Suppressor macrophage treated with lipopolysaccharide for 4 hours (primary cell): ENCODE measurements at places on chromosomes 7 and 10.

- peak; percentile 83 for DNase-seq
Observed at GRCh38 chr10:45418849-45419675, 45.0 kb downstream of the ALOX5 start.

DNA sequence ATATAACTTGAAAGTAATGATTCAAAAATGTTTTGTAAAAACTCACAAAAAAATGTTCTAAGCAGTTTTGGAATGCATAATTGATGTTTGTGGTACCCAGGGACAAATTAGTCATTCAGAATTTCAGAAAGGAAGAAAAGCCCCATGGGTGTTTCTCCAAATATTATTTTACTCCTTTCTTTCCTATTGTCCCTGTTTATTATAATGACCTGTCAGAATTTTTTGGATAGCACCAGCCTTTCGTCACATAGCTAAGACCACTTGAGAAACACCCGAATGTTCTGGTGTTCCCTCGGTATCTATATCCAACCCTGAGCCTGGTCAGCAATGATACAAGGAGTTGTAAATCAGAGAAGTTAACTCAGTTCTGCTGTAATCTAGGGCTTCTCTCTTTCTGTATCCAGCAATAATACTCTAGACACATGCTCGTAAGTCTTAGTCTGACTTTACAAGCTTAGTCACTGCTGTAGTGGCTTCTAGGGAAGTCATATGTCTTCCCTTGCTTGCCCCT, 64.8 kb upstream of the MEOX2 start:
- no peak for DNase-seq

GRCh38 chr7:57339198-57339944, 110.6 kb upstream of the ZNF716 start:
- no peak for DNase-seq

- peak; percentile 45 for DNase-seq
Observed at GRCh38 chr7:36207451-36208291, 54.6 kb downstream of the EEPD1 start.

- DNase-seq = no peak
Observed at GRCh38 chr10:18201877-18202276, 61.7 kb downstream of the CACNB2 start.

GRCh38 chr10:132637477-132638129, 100.0 kb downstream of the INPP5A start:
- peak; percentile 71 for DNase-seq

GRCh38 chr10:4643471-4643870, 182.5 kb upstream of the AKR1E2 start:
- DNase-seq = peak; percentile 54

DNA sequence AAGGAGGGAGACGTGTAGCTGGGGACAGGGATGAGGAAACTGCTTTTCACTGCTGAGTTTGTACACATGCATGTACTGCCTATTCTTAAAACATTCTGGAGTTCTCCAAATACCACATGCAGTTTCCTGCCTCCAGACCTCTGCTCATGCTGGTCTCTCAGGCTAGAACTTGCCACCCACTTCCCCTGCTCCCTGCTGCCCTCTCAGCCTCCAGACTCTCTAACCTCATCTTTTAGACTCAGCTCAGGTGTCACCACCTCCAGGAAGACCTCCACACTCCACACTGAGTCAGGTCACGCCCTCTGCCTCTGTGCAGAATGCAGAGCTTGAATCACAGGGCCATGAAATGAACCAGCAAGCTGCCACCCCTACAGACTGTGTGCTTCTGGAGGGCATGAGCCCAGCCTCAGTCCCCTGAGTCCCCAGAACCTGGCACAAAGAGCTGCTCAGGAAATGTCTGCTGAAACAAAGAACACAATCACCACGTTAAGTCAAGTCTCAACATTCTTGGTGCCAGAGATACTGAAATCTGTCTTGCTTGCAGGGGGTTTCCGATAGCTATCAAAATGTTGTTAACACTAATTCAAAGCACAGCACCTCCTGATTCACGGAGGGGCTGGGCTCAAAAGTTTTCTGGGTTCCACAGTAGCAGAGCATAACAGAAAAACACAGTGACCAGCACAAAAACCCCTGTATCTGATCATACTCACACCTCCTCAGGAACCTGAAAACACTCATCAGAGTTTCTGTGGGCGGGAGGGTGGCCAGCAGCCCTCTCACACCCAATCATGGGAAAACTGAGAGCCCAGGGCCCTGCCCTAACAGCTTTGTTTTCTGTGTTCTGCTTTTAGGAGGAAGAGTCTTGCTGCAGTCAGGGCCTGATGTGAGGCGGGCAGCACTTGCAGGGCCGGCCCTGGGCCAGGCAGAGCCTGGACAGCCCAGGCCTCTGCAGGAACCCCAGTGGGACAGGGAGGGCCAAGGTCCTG, 21.1 kb downstream of the FAM53B start:
- DNase-seq = peak; percentile 71

DNA sequence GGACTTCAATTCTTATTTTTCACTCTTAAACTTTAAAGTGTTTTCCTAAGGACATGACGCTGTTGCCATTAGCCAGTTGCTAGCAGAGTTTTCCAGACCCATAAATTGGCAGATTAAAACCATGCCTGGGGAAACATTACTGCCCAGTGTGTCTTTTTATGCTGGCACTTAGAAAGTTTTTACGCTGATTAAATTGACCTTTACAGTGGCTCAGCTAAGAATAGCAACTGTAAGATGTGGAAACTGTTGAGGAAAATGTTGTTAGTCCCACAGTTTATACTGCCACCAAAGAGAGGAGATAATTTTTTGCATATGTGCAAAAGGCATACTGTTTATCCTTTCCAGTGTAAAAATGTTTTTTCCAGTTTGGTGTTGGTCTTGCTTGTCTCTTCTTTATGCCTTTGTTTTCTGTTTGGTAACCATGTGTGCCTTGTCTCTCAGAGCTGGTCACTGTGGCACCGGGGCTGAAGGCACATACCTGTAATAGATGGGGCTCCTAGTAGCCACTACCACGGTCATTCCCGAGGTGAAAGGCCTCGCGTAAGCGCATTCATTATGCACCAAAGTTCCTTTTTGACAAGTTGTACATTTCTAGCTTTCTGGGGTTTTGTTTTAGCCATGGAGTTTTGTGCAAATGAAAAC, 45.3 kb downstream of the CYP17A1 start:
- no peak for DNase-seq

- no peak for DNase-seq
Observed at GRCh38 chr7:104126411-104126841, 81.4 kb downstream of the ORC5 start.

GRCh38 chr10:98301664-98302319, 33.8 kb upstream of the LOXL4 start:
- no peak for DNase-seq

- DNase-seq = no peak
Observed at GRCh38 chr10:73790886-73791625, 5.7 kb downstream of the ZSWIM8 start.
